Stimulated activated CD8-positive, alpha-beta memory T cell treated with anti-CD3 and anti-CD28 coated beads, Interleukin-15, amount 100 ng/mL, for 1 hour (primary cell): ENCODE measurements at places on chromosomes 7 and 10.

- DNase-seq: no peak
Observed at GRCh38 chr10:59175538-59176240, 754 bp upstream of the PHYHIPL start.

- no peak for DNase-seq
Observed at GRCh38 chr10:112210666-112211065, 27.1 kb upstream of the GPAM start.

DNA sequence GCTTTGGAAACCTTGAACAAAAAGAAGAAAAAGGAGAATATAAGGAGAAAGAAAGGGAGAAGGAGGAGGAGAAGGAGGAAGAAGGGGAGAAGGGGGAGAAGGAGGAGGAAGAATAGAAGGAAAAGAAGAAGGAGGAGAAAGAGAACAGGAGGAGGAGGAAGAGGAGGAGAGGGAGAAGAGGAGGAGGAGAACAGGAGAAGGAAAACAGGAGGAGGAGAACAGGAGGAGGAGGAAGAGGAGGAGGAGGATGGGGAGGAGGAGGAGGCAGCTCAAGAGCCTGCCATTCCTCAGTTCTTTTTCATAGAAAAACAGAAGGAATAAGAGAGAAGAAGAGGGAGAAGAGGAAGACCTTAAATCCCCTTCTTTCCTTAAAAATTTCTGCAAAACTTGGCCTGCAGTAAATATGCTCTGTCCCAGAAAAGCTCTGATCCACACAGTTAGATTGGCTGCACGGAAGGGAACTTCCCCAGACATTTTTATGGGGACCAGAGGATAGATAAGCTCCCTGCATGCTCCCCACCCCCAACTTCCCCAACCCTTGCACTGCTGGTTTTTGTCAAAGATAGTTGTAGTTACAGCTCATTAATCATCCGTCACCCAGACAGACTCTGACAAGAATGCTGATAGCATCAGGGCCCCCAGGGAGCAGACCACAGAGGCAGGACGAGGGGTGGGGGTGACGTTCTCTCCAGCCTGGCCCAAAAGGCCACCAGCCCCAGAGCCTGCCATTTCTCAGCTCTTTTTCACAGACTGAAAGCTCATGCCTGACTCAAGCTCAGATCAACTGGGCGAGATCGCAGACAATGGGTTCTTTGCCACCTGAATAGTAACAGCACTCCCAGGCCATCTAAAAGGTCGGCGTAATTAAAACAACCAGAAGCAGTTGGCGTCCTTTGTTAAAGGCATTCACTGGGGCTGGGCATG, 34.5 kb upstream of the LYZL1 start:
- DNase-seq: no peak

DNA sequence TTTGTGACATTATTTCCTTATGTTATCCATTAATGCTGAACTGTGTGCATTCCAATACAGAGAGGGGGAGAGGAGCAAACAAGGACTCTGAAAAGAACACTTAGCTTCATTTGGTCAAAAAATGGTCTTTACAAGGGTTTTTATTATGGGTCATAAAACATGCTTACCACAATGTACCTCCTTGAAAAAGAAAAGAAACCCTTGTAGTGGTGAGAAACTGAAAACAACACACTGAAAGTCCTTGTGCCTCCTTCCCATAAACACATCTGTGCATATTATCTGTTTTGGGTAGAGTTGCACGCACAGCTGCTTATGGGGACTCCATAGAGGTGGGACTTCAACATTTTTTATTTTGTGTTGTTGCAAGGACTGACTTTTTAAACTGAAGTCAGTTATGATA, 98.7 kb downstream of the CDK6 start:
- no peak for DNase-seq

- DNase-seq: no peak
Observed at GRCh38 chr10:76311752-76312636, 880.6 kb downstream of the LRMDA start.

- DNase-seq: no peak
Observed at GRCh38 chr10:131065673-131066305, 245.7 kb downstream of the TCERG1L start.

DNA sequence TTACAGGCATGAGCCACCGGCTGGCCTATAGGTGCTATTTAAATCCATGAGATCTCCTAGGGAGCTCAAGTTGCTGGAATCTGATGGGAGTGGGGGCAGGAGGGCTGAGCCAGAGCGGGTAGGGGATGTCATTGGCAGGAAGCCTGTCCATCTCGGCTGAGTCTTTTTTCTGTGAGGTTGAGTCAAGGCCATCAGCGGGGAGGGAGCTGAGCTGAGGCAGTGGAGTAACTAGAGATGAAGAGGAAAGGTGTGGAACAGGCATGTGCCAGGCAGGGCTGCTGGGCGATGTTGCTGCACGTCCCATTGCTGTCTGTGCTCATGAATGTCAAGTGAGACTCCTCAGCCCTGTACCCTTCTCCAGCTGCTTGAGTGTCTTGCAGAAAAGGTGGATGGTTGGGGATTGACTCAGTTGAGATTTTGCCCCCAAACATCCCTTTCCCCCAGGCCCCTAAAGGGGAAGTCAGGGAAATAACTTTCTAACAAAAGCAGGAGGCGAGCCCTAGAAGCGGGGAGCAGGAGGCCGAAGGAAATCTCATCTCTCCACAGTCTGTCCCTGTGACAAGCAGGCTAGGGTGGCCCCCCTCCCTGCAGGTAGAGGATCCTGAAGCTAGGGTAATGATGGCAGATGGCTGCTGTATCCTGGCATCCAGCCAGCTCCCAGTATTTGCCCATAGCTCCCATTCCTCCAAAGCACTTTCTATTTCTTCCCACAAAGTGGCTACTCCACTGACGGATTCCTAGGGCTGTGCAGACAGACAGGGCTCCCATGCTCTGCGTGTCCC, 5.4 kb downstream of the ATP6V1F start:
- no peak for DNase-seq

- no peak for DNase-seq
Observed at GRCh38 chr10:26737730-26738129, 40.2 kb downstream of the PDSS1 start.

DNA sequence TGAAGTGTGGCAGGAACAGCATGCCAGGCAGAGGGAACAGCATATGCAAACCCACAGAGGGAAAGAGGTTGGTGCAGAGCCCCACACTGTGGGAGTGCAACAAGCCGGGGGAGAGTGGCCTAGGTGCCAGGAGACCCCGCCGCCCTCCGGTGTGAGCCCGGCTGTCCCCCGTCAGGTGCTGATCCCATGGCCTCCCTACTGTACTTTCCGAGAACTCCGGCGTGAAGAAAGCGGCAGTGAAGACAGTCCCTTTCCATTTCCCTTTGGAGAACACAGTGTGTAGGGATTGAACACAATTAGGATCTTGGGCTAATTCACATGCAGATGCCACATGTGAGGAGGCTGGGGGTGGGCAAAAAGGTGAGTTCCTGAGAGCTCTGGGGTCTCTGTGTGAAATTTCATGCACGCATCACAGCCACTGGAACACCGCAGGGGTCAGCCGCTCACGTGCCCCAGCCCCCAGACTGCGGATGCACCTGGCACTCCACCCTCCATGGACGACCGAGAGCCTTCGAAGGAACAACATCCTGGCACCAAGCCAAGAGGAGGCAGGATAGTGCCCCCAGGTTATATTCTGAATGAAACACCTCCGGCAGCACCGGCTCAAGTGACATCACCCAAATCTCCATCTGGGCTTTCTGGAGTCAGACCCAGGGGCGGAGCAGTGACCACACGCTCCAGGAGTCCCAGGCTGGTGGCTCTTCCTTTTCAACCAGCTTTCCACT, 82.1 kb upstream of the PPP2R2D start:
- no peak for DNase-seq

DNA sequence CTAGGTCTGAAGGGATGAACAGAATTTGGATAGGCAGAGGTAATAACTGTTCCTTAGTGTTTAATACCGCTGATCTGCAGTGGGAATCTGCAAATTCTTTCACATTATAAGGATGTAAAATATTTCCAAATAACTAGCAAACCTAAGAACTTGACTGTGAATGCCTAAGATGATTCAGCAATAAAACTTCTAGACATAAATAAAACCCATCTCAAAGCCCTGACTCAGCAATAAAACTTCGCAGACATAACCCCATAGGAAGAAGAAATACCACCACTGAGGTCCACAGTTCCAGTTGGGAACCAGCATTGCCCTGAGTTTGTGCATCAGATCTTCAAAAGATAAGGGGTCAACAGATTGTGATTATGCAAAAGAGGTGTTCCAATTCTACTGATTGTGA, 354.2 kb downstream of the GFRA1 start:
- DNase-seq: no peak

DNA sequence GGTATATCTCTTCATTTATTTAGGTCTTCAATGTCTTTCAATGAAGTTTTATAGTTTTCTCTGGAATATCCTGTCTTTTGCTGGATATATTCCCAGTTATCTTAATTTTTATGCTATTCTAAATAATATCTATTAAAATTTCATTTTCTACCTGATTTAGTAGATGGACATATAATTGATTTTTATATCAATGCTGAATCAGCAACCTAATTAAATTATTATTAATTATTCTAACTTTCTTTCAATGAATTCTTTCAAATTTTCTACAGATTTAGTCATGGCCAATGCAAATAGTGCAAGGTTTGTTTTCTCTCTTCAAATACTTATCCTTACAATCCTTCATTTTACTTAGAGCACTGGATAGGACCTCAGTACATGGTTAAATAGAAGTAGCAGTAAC, 56.8 kb downstream of the DENND11 start:
- no peak for DNase-seq

DNA sequence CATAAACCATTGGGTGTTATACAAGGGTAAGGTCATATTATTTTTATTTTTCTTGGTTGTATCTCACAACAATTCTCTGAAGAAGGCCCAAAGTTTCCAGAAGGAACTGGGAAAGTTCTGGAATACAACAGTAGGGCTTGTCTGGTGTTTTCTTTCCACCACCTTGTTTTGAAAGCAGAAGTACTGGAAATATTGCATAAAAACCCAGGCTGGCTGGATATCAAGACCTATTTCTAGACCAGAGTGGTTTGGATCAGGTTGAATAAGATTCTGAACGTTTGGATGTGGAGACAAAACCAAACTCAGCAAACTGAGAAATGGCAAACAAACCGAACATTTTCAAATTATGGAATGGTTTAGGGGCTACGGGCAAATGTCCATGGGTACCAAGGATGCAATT, 182.6 kb upstream of the FZD8 start:
- DNase-seq: no peak

GRCh38 chr10:125419146-125419545, 258.8 kb upstream of the CTBP2 start:
- DNase-seq: no peak

DNA sequence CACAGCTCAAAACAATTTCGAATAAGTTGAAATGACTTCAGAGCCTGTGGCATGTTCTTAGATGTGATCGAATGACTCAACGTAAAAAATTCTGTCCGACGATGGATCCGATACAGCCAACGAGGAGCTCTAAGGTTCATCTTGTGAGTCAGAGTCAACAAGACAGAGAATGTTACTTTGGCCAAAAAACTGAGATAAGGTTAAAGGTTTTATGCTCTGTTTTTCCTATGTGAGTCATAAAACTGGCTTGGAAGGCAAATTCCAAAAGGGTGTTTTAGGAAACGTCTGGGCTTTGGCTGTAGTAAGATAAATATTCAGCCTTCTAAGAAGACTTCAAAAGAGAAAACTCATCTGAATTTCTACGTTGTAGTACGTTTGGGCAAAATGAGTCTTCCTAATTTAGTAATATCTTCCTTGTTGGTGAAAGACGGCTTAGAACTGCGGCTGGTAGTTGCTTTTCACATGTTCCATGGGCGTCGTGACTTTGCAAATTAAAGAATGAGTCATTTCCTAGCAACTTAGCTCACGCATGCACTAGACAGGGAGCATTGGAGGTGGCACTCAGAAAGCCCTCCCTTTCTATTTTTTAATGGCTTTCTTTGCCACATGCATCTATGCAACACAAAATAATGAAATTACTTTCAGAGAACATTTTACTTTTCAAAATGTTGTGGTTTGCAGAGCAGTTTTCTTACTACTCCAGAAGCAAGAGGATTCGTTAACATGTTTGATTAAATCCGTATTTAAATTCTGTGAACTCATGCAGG, 28.2 kb downstream of the PFKP start:
- no peak for DNase-seq

DNA sequence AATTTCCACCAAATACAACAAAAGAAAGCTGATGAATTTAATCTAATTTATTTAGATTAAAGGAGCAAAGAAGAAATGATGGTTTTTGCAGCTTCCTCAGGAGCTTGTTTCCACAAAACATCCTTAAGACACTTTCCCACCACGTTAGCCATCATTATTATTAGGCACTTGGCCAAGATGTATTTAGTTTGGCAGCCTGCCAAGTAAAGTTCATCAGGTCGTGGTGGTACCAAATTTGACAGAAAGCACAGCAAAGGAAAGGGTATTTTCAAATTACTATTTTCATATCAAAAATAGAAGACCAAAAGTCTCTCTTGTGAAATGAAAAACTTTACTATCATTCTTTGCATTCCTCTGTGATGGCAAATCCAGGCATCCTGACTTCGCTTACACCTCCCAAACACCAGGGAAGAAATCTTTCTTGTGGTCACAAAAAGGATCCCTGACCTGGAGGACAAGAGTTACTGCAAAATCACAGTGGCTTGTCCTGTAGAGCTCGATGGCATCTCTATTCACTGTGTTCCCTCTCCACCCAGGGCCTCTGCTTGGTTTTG, 123.1 kb upstream of the INHBA start:
- DNase-seq: no peak

- no peak for DNase-seq
Observed at GRCh38 chr7:82247814-82248433, 195.7 kb downstream of the CACNA2D1 start.

DNA sequence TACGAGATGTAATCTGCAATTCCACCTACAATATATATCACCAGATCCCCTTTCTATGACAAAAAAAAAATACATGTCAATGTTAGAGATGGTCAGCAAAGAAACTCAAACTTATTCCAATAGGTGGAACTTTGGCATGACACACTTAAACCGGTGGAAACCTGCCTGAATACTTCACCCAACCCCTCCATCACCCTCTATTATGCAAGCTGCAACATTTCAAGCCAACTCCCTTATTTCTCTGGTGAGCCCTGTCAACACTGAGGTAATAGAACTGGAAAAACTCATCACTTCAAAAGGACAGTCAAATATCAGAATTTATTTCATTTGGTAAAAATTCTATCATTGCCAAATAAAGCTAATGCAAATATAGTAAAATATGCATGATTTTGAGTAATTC, 3.6 kb downstream of the ZNF438 start:
- DNase-seq: no peak

DNA sequence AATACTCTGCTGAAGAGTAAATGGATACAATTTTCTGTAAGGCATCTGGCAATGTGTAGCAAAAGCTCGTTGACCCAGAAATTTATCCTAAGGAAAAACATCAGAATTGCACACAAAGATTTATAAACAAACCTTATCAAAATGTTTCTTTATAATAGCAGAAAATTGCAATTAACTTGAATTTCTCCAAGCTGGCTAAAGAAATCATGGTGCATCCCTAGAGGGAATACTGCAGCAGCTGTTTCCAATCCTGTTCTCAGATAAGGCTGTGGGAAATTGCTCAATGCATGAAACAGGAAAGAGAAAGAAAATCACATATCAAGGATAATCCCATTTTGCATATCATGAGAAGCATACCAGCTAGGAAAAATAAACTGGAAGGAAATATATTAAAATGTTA, 18.7 kb downstream of the TACR2 start:
- DNase-seq: no peak

GRCh38 chr10:73920089-73920488, 9.2 kb downstream of the PLAU start:
- DNase-seq: no peak
